ENCODE measurements at places on chromosomes 16 and 17.

DNA sequence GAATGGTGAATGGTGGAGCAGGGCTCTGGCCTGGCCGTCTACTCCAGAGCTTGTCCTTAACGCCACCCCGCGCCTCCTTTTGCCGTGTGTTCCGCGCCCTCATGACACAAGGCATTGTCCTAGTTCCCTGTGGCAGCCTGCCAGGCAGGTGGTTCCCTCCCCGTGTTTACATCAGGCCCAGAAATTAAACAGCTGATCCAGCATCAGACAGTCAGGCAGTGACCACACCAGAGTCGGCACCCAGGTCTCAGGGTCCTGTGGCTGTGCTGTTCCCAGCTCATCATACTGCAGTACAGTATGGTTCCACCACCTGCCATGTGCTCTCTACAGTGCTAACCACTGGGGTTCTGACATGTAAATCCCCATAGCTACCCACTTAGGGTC is 119.7 kb downstream of the RAB11FIP4 start:
- DNase-seq = no peak

GRCh38 chr17:21843318-21843865 is 151.1 kb downstream of the KCNJ18 start:
- no peak for DNase-seq

DNA sequence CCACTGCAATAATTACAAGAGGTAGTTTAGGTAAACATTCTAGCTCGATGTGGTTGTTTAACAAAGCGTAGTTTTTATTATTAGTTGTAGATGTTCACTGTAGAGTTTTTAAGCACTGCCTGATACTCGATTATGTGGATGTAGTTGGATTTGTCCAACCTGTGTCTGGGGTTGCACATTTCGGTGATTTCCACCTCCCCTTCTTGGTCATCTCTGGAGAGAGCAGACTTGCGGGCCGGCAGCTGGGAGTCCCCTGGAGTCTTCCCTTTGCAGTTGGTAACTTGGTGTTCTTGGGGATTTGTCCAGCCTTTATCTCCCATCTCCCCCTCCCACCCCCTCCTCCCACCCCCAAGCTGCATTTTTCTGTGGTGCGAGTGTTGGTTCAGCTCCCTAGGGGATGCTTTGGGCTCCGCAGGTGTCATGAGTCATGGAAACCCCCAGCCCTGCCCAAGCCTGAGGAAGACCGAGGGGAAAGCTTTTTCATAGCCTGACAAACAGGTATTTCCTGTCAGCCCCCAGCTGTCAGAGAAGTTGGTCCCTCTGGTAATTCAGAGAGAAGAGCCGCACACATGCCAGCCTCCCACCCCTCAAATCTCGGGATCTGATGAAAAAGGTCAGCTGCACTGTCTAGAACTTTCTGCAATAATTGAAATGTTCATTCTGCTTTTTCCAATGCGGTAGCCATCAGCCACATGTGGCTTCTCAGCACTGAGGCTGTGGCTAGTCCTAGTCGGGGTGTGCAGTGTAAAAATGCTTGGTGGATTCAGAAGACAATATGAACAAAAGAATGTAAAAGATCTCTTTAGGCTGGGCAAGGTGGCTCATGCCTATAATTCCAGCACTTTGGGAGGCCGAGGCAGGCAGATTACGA is 50.3 kb downstream of the KSR1 start:
- peak; percentile 53 for DNase-seq

DNA sequence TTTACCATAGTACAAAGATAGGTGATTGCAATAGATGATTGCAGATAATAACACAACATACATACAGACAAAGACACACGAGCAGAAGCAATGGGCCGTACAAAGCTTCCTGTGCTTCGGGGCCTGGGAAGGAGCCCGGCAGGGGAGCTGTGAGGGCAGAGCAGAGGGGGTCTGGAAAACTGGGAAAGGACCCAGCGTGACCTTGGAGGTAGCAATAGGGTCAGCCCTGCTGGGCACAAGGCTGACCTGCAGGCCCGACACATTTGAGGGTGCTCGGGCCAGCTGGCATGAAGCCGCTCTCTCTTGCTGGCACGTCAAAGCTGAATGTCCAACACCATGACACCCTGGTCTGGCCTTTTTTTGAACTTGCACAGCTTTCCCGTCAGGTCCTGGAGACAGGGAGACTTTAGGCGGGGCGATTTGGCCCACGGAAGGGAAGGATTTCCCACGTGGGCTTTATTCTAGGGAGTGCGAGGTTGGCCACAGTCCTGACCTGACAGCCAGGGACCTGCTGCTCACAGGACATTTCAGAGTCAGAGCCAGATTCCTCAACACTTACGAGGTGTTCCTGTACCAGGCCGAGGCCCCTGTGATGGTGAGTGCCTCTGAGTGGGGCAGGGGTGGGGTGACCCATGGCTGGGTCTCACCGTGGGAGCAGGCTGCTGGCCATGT is 83.2 kb downstream of the NTN1 start:
- no peak for DNase-seq

DNA sequence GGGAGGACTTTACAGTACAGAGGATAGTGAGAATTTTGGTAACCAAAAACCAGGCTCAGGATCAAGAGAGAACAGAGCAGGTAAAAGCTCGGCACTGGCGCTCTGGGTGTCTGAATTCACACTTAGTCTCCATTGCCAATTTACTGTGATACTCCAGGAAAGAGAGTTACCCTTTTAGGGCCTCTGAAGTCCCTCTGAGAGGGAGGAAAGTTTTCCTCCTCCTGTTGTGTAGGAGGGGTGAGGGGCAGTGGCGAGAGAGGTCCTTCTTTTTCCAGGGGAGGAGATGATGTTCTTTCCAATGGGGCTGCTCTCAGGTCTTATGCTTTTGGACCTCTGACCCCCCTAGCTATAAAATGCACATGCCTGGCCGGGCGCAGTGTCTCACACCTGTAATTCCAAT is 5.4 kb upstream of the TNS4 start:
- no peak for DNase-seq

- DNase-seq = peak; percentile 28
Observed at GRCh38 chr17:6043405-6043804, 26.8 kb upstream of the WSCD1 start.

- DNase-seq = no peak
Observed at GRCh38 chr17:82776454-82776853, 24.6 kb downstream of the TBCD start.

- peak; percentile 51 for DNase-seq
Observed at GRCh38 chr16:27217256-27217655, 13.9 kb downstream of the KDM8 start.

DNA sequence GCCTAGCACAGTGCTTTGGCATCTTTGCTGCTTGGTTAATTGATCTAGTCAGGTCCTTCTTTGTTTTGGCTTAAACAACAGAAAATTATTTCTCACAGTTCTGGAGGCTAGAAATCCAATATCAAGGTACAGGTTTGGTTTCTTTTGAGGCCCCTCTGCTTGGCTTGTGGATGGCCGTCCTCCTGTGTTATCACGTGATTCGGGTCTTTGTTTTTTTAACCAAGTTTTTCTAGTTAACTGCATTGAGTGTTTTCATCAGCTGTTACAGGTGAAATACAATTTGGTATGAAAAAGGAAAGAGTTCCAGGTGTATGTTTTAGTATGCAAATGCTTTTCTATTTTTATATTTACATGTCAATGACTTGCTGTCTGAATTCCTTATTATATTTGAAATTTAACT is 2.8 kb downstream of the NLK start:
- DNase-seq = no peak

- DNase-seq = no peak
Observed at GRCh38 chr17:35728551-35728950, 2.9 kb upstream of the RASL10B start.

GRCh38 chr17:58409432-58409831 is 7.9 kb downstream of the RNF43 start:
- DNase-seq = no peak

DNA sequence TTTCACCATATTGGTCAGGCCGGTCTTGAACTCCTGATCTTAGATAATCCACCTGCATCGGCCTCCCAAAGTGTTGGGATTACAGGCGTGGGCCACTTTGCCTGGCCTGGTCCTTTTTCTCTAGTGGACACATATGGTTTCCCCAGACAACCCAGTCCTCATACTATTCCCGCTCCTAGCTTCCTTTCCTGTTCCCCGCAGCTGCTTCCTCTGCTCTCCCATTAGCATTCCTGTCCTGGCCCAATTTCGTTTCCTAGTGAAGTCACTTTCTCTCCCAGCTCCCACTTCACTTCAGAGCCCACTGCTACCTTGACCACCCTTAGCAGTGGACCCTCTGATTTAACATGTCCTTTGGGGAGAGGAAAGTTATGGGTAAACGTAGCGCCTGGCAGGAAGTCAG is 11.3 kb downstream of the KATNIP start:
- DNase-seq = no peak

DNA sequence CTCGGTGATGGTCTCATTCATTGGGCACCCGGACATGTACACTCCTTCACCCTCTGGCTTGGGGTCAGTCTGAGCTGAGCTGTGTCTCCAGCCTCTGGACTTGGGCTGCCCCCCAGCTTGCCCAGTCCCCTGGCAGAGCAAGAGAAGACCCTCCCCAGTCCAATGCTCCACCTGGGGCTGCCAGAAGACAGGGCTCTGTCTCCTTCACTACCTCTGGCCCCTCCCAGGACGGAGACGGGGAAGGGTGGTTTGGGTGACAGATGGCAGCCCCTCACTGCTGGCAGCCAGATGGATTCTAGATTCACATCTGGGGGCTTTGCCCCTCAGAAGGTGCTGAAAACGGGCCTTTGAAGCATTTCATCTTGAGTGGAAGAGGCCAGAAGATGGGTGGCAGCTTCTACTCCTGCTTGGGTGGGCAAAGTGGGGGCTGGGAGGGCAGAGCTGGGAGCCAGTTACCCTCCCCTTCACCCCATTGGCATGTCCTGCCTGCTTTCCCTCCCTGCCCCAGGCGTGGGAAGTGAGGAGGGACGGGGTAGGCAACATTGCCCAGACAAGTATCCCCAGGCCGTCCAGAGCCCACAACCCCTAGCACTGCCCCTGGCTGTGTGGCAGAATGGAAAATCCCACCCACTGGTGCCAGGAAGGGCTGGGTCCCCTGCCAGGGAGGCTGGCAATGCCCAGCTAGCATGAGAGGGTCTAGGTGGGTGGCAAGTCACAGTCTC is 13.9 kb downstream of the NGFR start:
- DNase-seq = no peak

- DNase-seq = no peak
Observed at GRCh38 chr16:19177111-19177739, 9.2 kb downstream of the SYT17 start.

- no peak for DNase-seq
Observed at GRCh38 chr17:63621229-63621683, 961 bp upstream of the MAP3K3 start.

GRCh38 chr17:66678827-66679226 is 156.1 kb upstream of the CACNG5 start:
- DNase-seq = no peak

DNA sequence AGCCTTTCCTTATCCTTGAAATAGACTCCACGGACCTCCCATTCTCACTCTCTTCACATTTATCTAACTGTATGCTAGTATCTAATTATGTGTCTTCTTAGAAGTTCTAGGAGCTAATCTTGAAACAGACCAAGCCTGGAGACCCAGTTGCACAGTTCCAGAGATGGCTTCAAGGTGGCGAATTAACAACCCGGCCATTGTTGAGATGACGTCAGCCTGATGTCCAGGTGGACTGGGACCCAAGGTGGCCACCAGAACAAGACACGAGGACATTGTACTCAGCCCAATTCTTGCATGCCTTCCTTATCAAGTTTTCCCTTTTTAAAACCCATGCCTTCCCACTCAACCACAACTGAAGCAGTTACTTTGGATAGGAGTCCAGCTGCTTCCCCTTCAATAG is 29.5 kb upstream of the WWOX start:
- no peak for DNase-seq

- peak; percentile 92 for DNase-seq
Observed at GRCh38 chr16:75433732-75434413, 570 bp upstream of the CFDP1 start.

DNA sequence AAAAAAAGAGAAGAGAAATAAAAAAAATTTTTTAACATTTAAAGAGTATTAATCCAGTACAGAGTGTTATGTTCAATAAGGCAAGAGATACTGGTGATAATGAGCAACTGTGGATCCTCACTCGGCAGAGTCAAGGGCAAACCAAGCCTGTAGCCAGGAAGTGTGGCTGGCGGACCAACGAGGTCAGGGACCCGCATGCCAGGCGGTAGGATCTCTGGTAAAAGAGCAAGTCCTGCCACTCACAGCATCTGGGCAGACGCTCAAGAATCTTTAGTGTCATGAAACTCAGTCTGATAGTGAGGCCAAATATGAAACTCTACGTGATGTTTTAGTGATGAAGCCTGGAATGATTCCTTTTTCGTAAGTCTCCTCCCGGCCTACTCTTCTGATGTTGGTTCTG is 8.3 kb upstream of the GEMIN4 start:
- DNase-seq = no peak

DNA sequence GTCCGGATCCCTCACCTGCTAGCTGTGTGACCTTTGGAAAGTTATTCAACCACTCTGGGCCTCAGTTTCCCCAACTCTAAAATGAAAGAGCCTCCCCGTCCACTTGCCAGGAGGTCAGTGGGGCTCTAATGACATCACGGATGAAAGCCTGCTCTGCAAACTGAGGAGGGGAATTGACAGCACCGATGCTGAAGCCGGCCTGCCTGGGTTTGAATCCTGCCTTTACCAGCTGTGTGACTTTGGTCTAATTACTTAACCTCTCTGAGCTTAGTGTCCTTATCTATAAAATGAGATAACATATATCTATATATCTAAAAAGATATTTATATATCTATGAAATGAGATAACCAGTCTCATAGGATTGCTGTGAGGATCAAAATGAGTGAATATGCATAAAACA is 1.9 kb downstream of the STX1B start:
- no peak for DNase-seq

GRCh38 chr16:48334325-48334724 is 50.9 kb downstream of the SIAH1 start:
- no peak for DNase-seq

DNA sequence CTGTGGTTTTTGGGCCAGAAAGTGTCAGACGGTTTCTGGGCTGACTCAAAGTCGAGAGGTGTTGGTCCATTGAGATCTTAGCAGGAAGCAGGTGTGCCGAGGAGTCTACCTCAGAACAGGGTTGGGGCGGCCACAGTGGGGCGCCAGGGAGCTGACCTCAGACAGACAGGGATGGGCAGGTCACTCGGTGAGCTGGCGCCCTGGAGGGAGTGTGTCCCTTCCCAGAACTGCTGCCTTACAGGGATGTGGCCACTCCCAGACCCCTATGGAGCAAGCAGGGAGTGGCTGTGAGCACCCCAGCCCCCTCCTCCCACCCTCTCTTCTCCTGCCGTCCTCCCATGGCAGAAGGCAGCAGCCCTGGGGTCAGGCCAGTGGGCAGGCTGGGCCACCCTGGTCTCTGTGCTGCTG is 14.0 kb upstream of the DPEP1 start:
- DNase-seq = peak; percentile 67

GRCh38 chr16:87973717-87974116 is 22.5 kb downstream of the BANP start:
- no peak for DNase-seq

All from kidney tubule cell (primary cell).